Cardiac muscle cell (in vitro differentiated cells and primary cell): ENCODE measurements at places on chromosomes 2 and 18.
A peak's percentile ranks its signal among the peaks of the same experiment; 100 is the strongest.

DNA sequence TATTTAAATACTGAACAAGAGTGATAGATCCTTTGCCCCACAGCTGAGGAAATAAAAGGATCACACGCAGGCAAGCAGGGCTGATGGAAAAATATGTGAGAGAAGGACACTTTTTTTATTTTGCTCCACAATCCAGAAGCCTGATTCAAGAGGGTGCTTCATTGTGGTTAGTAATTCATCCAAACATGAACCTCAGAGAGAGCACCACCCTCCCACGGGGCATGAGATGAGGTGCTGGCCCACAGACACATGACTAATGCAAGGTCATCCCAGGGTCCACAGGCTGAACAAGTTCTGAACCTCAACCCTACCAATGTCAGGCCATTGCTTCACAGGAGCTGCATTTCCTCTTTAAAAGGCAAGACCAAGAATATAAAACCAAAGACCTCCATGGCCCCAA is 239.6 kb downstream of the MREG start:
- DNase-seq, result no peak

DNA sequence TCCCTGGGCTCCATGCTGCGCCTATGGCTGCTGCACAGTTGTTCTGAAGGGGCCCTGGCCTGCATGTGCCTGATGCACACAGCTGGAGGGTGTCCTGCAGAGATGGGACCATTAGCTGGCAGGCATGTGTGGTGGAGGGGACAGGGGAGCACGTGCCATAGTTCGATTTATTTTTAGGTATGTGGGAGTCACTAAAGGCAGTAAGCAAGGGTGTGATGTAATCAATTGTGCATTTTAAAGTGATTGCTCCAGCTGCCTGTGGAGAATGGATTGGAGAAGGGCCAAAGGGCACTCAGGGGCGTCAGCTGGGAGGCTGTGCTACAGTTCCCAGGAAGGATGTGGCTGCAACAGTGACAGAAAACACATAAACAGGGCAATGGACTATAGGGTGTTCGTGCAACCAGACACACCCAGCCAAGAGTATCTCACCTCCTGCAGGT is 205.1 kb downstream of the ARL4C start:
- peak; percentile 80 for DNase-seq

DNA sequence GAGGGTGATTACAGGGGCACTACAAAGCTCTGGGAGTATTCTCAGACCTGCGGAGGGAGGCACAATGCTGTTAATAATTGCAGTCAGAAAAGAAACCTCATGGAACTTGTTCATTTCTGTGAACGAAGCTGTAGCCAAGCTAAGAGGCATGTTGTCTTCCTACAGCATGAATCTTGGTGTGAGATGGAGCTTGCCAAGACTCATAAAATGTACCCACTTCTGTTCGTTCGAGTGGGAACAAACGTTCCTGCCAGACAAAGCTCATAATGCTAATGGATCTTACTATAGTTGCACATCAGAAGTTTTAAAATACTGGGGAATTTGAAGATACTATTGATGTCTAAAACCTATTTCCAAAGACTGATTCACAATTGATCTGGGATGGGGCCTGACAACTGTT is 489.1 kb downstream of the ZEB2 start:
- DNase-seq, result no peak

GRCh38 chr2:164458792-164459191 is 162.5 kb downstream of the GRB14 start:
- no peak for DNase-seq

DNA sequence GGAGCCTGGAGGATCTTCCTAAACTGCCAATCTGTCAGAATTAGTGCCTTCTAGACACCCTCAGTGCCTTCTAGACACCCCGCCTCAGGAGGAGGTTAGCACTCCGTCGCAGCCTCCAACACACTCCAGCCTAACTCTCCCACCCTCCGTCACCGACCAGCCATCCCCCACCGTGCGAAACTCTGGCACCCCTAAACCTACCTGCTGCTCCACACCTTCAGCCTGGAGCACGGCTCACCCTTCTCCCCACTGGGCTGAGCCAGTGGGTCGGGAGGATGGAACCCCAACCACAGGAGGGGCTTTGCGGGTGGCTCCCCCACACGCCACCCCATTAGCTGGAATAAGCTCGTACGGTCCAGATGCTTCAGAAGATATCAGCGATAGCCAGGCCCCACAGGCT is 468.9 kb upstream of the HS6ST1 start:
- no peak for DNase-seq

GRCh38 chr18:32318581-32318980 is 128.7 kb downstream of the MEP1B start:
- no peak for DNase-seq

DNA sequence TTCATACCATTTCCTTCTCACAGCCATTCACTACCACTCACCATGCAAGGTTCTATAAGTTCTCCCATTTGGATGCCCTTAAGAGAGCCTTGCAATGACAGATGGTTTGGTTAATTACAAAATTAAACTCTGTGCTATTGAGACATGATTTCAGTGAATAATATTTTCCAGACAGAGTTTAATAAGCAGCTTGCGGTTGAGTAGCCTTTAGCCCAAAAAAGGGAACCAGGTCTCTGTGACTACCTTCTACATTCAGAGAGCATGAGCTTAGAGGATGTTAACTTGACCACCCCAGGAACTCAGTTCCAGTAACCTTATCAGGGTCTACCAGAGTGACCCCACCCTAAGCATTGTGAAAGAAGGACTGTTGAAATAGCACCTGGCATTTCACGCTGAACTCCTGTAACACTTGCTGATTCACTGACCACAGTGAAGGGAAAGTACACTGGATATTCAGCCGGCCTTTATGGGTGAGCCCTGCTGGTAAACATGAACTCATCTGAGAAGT is 1173.1 kb upstream of the ZEB2 start:
- DNase-seq, result peak; percentile 94

DNA sequence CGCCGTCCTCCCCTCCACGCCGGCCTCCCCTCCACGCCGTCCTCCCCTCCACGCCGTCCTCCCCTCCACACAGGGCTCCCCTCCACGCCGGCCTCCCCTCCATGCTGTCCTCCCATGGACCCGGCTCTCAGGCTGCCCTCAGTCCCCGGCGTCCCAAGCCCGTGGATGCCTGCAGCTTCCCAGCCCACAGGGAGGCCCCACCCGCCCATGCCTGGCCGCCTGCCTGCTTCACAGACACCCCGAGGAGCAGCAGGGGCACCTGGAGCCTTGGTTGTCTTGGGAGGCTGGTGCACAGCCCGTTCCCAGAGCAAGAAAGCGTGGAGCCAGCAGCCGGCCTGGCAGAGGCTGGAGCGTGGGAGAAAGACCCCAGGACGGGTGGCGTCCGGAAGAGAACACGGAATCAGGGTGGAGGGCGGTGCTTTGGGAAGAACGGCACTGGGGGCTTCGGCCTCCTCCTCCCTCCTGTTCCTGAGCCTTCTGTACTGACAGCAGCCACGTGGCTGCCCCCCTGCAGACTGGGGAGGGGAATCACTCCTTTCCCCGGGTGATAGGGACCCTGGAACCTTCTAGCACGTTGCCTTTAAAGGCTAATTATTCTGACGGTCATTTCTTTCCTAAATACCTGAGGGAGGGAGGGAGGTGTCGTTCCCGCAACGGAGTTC is 26.2 kb upstream of the KCNG2 start:
- no peak for DNase-seq

- no peak for DNase-seq
Observed at GRCh38 chr18:56207989-56208388, 430.4 kb downstream of the TXNL1 start.

GRCh38 chr18:7254163-7254562 is 23.3 kb downstream of the LRRC30 start:
- DNase-seq, result no peak

DNA sequence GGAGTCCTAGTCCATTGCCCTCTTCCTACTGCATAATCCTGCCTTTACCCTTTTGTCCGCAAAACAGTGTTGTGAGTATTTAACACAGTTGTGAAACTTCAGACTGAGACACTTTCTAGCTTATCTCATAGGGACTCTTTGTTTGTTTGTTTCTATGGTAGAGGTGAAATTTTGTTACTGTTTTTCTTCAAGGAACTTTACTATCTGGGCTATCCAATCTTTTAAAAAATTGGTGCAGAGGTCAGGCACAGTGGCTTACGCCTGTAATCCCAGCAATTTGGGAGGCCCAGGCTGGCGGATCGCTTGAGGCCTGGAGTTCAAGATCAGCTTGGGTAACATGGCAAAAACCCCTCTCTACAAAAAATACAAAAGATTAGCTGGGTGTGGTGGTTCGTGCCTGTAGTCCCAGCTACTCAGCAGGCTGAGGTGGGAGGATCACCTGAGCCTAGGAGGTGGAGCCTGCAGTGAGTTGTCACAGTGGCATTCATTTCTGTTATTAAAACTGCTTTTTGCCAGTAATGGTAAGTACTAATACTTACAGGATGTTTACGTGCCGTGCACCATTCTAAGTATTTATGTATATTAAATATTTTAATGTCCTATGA is 18.8 kb downstream of the GMCL1 start:
- DNase-seq, result no peak

DNA sequence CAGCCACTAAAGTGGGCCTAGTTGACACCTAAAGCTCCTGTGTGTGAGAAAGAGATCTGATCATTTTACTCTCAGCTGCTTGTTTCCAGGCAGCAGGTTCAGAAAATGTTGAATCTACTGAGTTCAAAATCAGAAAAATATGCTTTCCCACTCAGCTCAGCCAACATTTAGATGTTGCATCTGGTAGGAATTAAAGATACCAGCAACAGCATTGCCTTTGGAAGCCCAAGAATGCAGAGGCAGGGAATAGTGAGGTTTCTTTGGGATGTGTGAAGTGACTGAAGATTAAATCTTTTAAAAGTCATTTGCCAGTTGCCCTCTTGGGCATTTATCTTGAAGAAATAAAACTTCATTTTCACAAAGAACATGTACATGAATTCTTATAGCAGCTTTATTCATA is 33.9 kb upstream of the DOCK10 start:
- no peak for DNase-seq

GRCh38 chr2:221780281-221780688 is 208.2 kb upstream of the EPHA4 start:
- DNase-seq, result no peak
